ENCODE measurements at places on chromosomes 1 and 21.

- no peak for DNase-seq
These were observed 21.6 kb downstream of the DYRK3 start for GRCh38 chr1:206656936-206657335.

DNA sequence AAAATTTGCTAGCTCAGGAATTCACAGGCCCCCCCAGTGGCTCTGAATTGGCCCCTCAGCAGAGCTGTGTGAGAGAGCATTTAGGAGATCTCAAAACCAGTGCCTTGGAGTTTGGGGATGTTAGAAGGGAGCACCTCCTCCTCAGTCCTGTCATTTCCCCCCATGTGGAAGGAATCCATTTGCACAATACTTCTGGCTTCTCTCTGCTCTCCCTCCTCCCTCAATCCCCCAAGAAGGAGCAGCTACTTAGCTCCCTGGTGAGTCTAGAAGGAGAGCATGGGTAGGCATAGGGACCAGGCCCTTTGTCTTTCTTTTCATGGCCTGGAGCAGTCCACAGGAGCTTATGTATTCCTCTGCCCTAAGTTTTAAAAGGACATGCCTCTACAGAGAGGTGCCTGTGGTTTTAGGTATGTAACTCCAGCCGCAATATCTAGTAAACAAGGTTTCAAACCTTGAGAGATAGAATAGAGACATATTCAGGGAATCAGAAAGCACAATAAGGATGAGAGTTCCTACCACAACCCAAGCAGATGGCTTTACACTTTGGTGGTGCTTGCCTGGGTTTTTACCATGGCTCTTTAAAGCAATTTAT, 199.4 kb downstream of the FCRL5 start:
- no peak for DNase-seq

- DNase-seq, result no peak
These were observed 12.2 kb downstream of the FH start for GRCh38 chr1:241507189-241507863.

GRCh38 chr1:59485949-59486348, 189.1 kb downstream of the FGGY start:
- DNase-seq, result no peak

GRCh38 chr21:29377266-29377665, 78.5 kb downstream of the BACH1 start:
- no peak for DNase-seq

DNA sequence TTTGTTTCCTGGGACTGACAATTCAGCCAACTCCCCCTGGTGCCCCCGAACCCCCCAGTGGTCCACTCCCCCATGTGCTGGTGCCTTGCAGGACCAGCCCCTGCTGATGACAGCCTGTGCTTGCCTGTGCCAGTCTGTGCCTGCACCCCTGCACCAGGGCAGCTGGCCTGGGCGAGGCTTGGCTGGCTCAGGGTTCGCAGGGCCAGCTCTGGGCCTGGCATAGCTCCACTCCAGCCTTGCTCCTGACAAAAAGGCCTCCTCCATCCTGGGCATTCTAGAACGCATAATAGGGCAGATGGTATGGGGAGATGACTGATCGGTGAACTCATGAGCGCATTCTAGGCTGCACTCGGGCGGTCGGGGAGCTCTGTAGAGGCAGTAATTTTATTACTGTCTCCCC, 5.4 kb downstream of the CNTN2 start:
- DNase-seq, result no peak

GRCh38 chr1:10692401-10693021, 103.9 kb downstream of the CASZ1 start:
- peak; percentile 87 for DNase-seq

GRCh38 chr1:214349781-214350180, 68.8 kb downstream of the SMYD2 start:
- no peak for DNase-seq

- DNase-seq, result peak; percentile 31
These were observed 397.8 kb upstream of the VAMP3 start for GRCh38 chr1:7373251-7373650.

- peak; percentile 36 for DNase-seq
These were observed 22.8 kb downstream of the A3GALT2 start for GRCh38 chr1:33297911-33298622.

GRCh38 chr1:241994171-241994570, 4.7 kb downstream of the MAP1LC3C start:
- DNase-seq, result no peak

DNA sequence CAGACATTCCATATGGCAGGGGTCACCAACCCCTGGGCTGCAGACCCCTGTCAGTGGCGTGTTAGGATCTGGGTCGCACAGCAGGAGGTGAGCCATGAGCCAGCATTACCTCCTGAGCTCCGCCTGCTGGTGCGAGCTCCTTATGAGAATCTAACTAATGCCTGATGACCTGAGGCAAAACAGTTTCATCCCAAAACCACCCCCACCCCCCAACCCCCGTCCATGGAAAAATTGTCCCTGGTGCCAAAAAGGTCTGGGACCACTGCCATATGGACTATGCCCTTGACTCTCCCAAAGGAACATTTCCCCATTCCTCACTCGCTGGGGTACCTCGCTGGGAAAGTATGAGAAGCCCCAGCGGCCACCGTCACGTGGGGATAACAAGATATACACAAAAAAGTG, 6.4 kb upstream of the CPT2 start:
- no peak for DNase-seq

- DNase-seq, result no peak
These were observed 76.1 kb upstream of the ZNF326 start for GRCh38 chr1:89918794-89919155.

All from activated effector memory CD4-positive, alpha-beta T cell treated with anti-CD3 and anti-CD28 coated beads, Interleukin-2, amount 50 U/mL, for 16 hours (primary cell).